ENCODE measurements at places on chromosomes 13 and 19.

- DNase-seq: no peak
These were observed 866 bp upstream of the ZSWIM4 start for GRCh38 chr19:13794398-13794756.

DNA sequence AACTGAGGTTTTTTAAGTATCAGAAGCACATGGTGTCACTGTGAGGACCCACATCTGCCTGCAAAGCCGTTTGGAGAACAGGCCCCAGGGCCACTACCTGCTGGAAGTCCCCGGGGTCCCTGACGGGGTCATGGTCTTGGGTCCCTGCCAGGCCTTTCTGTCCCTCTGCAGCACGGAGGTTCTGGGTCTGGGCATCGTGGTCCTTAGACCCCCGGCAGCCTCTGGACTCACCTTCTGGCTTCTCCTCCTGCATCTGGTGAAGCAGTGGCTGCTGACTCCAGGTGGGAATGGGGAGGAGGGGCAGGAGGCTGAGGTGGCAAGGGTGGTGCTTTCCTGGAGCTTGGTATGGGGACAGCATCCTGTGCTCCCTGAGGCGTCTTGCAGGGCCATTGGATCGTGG is 198.6 kb downstream of the TEX29 start:
- DNase-seq: no peak

GRCh38 chr13:96898646-96899254 is 95.5 kb downstream of the OXGR1 start:
- no peak for DNase-seq

DNA sequence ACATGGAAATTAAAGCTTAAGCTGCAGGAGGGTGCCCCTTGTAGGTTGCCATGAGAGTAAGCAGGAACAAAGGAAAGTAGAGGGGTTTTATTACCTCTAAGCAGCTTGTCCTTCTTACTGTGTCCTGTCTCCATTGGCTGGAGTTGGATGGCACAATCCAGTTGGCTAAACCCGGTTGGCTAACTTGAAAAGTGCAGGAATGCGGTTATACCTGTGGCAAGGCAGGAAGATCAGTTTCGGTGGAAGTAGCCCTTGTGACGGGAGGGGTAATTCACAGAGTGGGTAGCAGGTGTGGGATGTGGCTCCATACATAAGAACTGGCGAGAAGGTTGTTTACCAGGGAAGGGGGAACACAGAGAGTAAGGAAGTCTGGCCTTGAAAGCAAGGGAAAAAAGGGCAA is 3.2 kb downstream of the ZNF726 start:
- DNase-seq: no peak

All from Caco-2 (cell line).